ENCODE measurements at places on chromosomes 3 and 15. TPM values are rescaled to one million over a fixed set of nuclear protein-coding genes. Genes with fewer than 3 reads are reported as not detected.

Gene SLC22A14
- 0.05 TPM for total RNA-seq

Gene MKRN2OS
- not detected for total RNA-seq

Gene ARPIN
- total RNA-seq = 11.6 TPM

Gene NR1I2
- total RNA-seq = not detected

Gene SKIC8
- total RNA-seq = 85.0 TPM

Gene LRIG1
- total RNA-seq = 6.3 TPM

Gene PRSS50
- total RNA-seq = not detected

Gene SH2D7
- not detected for total RNA-seq

Gene ZPLD1
- not detected for total RNA-seq

Gene GCNT3
- 105 TPM for total RNA-seq

Gene ITIH1
- total RNA-seq = not detected

Gene CSPG4
- 0.13 TPM for total RNA-seq

Gene STXBP5L
- not detected for total RNA-seq

Gene FAM174B
- 10.0 TPM for total RNA-seq

Gene SPSB4
- total RNA-seq = 0.20 TPM

Gene KCNAB1
- total RNA-seq = not detected

Gene IL17RD
- total RNA-seq = 0.97 TPM

Gene SLC38A3
- 0.15 TPM for total RNA-seq

Gene TRIM59
- 8.4 TPM for total RNA-seq

Gene CLDN16
- total RNA-seq = 0.16 TPM

Gene RPUSD2
- 12.8 TPM for total RNA-seq

Gene RARRES1
- 8.0 TPM for total RNA-seq

Gene BRK1
- total RNA-seq = 174 TPM

Gene TFDP2
- 21.4 TPM for total RNA-seq

Gene SERINC4
- 0.09 TPM for total RNA-seq

Gene TRH
- not detected for total RNA-seq

Gene SLC22A13
- total RNA-seq = not detected

Gene CACNA2D2
- total RNA-seq = 0.53 TPM

Gene SNX22
- 1.2 TPM for total RNA-seq

Gene PSTPIP1
- total RNA-seq = not detected

Gene PATL2
- 0.14 TPM for total RNA-seq

Gene C2CD4A
- total RNA-seq = 0.17 TPM

Gene ATP10A
- 7.4 TPM for total RNA-seq

Gene RETNLB
- not detected for total RNA-seq

Gene TRIM71
- total RNA-seq = not detected

Gene EXD1
- total RNA-seq = 0.14 TPM

Gene CCDC54
- not detected for total RNA-seq

Gene CYP8B1
- total RNA-seq = not detected

Gene ANKRD34C
- not detected for total RNA-seq

Gene ZNF80
- not detected for total RNA-seq

Gene GHRL
- not detected for total RNA-seq

Gene C3orf62
- total RNA-seq = 2.4 TPM

Gene GATA2
- total RNA-seq = 4.0 TPM

Gene GABRB3
- total RNA-seq = 70.0 TPM

Gene TM2D3
- total RNA-seq = 32.1 TPM

Gene KBTBD12
- total RNA-seq = not detected

Gene SEMA6D
- total RNA-seq = not detected

Gene RBPMS2
- total RNA-seq = 8.3 TPM

Gene PLCL2
- 3.9 TPM for total RNA-seq
